ENCODE measurements at places on chromosomes 2 and 18.

GRCh38 chr2:81747481-81748070 is 1443.0 kb upstream of the LRRTM1 start:
- no peak for DNase-seq

GRCh38 chr2:190879474-190880377 is 895 bp upstream of the GLS start:
- DNase-seq: no peak

- no peak for DNase-seq
Observed at GRCh38 chr2:173358616-173359015, 3.9 kb downstream of the CDCA7 start.

GRCh38 chr2:224570328-224570993 is 14.7 kb downstream of the CUL3 start:
- no peak for DNase-seq

DNA sequence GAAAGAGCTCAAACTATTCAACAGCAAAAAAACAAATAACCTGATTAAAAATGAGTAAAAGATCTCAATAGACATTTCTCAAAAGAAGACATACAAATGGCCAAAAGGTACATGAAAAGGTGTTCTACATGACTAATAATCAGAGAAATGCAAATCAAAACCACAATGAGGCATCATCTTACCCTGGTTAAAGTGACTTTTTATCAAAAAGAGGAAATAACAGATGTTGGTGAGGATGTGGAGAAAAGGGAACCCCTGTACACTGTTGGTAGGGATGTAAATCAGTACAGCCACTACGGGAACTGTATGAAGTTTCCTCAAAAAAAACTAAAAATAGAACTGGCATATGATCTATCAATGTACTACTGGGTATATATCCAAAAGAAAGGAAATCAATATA is 39.8 kb upstream of the TMEM163 start:
- DNase-seq: no peak

- DNase-seq: no peak
Observed at GRCh38 chr2:103859238-103859637, 994.7 kb upstream of the POU3F3 start.

- no peak for DNase-seq
Observed at GRCh38 chr18:805008-805754, 6.9 kb downstream of the YES1 start.

DNA sequence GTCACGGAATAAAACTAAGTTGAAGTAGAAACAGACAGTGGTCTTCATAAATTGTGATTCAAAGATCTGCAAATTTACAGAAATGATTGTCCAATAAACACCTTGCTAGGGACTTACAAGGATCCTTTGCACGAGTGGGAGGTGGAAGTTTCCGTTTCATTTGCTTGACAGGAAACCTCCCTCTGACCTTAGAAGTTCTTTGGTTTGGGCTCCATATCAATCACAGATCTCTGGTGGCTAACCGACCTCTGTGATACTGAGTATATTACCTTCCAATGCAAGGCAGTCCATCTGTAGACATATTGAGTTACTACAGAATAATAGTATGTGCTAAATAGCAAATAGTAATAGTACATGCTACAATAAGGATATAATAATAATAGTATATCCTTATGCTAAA is 33.7 kb upstream of the RNF152 start:
- DNase-seq: no peak

GRCh38 chr2:56169521-56169920 is 14.3 kb upstream of the CCDC85A start:
- DNase-seq: no peak

GRCh38 chr2:227865291-227865690 is 6.1 kb upstream of the DAW1 start:
- no peak for DNase-seq

GRCh38 chr2:113000436-113000835 is 4.8 kb upstream of the IL36A start:
- no peak for DNase-seq

- DNase-seq: no peak
Observed at GRCh38 chr2:43129676-43130547, 96.5 kb downstream of the ZFP36L2 start.

GRCh38 chr2:150767991-150768746 is 280.7 kb upstream of the RND3 start:
- DNase-seq: no peak

GRCh38 chr18:30970196-30970816 is 72.2 kb downstream of the DSC3 start:
- DNase-seq: no peak

DNA sequence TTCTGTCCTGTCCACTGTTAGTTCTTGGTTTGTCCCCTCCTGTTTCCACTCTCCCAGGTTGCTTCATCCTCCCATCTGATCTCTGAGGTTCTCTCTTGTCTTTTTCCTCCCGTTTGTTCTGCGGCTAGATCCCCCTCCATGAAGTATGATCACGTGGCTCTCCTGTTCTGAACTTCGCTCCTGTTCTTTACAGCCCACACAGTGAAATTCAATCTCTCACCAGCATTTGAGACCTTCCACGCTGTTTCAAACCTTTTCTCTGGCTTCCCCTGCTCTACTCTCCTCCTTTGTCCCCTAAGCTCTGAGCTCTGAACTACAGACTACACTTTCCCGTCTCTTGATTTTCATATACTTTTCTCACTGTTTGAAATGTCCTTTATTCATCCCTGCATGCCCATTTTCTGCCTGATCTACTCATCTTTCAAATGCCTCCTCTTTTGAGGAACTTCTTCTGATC is 83.5 kb downstream of the OSBPL6 start:
- no peak for DNase-seq

DNA sequence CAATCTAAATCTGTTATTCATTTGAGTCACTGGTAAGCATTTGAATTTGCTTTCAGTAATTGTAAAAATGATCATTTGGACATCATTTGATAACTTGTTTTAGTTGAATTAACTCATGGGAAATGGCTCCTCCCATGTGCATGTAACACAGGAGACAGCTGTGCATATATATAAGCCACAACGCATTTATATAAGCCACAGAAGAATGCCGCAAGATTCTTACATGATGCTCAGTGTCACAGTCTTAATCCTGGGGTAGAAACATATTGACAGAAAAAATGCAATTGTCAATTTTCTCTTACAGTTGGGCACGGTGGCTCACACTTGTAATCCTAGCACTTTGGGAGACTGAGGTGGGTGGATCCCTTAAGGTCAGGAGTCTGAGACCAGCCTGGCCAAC is 13.3 kb upstream of the IAH1 start:
- DNase-seq: no peak

DNA sequence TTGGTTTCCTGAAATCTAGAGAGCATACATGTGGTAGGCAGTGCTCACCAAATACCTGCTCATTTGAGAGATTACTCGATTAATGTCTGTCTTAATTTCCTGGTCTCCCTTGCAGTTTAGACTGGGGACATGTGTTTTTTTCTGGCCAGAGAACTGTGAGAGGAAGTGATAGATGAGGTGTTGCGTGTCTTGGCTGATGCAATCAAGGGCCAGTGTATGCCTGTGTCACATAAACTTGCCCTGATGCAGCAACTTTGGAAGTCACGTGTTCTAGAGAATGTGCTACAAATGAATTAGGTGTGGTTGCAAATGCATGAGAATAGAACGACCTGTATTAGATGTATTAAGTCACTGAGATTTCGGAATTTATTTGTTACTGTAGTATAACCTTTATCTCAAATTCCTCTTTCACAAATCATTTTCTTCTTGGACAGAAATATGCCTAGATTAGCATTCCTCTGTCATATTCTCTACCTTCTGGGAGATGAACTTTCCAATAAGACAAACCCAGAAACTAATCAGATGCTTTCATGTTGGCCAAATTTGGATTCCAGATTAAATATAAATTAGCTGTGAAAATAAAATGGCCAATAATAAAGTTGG is 9.9 kb upstream of the IL1A start:
- DNase-seq: no peak

DNA sequence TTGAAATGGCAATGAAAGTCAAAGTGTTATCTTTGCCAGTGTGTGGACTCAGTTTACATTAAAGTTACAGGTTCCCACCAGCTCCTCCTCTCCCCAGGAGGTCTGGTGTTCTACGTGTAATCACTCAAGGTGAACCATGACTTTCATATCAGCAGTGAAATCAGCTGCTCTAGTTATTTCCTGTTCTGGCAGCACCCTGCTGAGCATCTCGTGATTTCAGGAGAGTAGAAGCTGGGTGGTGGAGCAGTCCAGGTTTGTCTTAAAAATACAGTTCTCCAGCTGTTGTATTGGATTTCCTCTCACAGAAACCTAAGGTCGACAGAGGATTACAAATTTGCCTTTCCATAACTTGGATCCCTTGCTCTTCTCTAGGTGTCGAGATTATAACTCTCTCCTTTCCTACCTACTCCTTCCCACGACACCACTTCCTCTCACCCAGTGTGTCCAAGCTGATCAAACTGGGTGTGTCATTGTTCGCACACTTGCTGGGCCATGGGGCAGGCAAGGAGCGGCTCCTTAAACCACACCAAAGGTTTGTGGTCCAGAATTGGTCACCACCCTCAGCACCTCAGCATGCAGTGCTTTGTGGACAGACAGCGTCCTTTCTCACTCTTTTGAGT is 13.0 kb upstream of the ARHGAP25 start:
- DNase-seq: no peak

GRCh38 chr18:25243754-25244153 is 108.2 kb downstream of the ZNF521 start:
- DNase-seq: no peak

- DNase-seq: no peak
Observed at GRCh38 chr2:219252084-219252483, 959 bp upstream of the TUBA4B start.

- no peak for DNase-seq
Observed at GRCh38 chr18:48868468-48869466, 82.0 kb downstream of the SMAD7 start.

GRCh38 chr2:230898016-230898712 is 26.9 kb downstream of the GPR55 start:
- DNase-seq: no peak

DNA sequence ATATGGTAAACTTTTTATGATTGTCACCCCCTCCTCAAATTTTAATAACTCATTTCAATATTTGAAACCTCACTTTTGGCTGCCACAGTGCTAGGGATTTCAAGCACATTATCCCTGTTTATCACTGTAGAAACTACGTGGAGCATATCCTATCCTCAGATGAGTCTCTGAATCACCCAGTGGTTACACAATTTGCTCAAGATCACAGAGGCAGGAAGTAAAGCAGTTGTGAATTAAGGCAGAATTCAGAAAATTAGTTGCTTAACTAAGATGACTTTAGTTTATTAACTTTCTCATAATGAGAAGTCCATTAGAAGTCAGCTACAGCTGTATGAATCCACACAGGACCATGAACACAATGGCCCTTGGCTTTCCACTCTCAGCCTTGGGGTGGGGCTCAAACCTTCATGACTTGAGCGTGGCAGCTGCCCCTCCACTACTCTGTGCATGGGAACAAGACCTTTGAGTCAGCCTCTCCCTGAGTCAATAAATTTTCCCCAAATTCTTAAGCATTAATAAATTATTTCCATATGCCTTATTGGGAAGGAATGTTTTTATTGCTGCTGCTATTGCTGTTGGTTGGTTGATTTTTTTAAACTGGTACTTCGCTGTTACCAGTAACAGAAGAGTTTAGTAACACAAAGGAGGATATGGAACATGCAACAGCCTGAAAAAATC is 369.0 kb downstream of the CBLN2 start:
- DNase-seq: no peak

DNA sequence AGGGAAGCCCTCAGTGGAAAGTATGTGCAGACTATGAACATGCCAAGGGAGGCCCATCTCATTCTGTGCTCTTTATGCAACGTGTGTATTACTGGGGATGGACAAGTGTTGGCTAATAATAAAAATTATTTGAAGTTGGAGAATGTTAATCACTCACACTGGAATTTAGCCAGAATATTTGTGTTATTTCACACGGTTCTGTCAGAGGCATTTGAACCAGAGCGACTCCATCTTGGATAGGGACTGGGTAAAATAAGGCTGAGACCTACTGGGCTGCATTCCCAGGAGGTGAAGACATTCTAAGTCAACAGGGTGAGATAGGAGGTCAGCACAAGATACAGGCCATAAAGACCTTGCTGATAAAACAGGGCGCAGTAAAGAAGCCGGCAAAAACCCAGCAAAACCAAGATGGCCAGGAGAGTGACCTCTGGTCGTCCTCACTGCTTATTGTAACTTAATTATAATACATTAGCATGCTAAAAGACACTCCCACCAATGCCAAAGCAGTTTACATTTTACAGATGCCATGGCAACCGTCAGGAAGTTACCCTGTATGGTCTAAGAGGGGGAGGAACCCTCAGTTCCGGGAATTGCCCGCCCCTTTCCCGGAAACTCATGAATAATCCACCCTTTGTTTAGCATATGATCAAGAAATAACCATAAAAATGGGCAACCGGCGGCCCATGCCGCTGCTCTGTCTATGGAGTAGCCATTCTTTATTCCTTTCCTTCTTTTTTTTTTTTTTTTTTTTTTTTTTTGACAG is 2.6 kb upstream of the FZD5 start:
- DNase-seq: no peak

GRCh38 chr2:2704428-2705090 is 373.5 kb upstream of the MYT1L start:
- DNase-seq: no peak

- no peak for DNase-seq
Observed at GRCh38 chr2:15471606-15472005, 89.5 kb downstream of the NBAS start.

DNA sequence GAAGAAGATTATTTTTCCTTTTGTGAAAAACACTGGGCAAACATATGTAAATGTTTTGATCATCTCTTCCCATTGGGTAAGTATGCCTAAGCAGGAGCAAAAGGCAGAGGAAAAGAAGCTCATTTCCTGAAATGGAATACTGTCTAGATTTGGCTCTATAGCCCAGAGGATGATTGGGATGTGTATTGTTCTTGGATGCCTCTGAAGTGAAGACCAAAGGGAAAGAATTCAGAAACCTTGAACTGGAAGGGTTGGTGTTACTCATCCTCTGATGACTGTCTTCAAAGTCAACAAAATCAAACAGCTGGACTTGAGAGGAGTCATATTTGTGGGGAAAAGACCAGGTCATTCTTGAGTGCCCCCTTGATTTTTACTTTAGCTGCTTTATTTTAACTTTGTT is 112.6 kb upstream of the NT5C1B start:
- no peak for DNase-seq

DNA sequence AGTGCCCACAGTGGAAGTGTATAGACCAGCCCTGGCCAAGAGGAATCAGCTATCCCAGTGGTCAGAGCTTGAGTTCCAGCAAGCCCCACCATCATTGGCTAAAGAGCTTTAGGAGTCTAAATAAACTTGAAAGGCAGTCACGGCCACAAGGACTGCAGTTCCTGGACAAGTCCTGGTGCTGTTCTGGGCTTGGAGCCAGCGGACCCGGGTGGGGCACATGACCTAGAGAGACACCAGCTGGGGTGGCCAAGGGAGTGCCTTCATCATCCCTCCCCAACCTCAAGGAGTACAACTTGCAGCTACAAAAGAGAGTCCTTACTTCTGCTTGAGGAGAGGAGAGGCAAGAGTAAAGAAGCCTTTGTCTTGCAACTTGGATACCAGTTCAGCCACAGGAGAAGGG is 439.8 kb upstream of the TMEFF2 start:
- no peak for DNase-seq

- no peak for DNase-seq
Observed at GRCh38 chr18:59022167-59022945, 117.3 kb upstream of the SEC11C start.
